Hepatic stellate cell (primary cell): ENCODE measurements at places on chromosomes 2 and 18.

- no peak for DNase-seq
Observed at GRCh38 chr18:22124970-22125369, 44.4 kb upstream of the GATA6 start.

DNA sequence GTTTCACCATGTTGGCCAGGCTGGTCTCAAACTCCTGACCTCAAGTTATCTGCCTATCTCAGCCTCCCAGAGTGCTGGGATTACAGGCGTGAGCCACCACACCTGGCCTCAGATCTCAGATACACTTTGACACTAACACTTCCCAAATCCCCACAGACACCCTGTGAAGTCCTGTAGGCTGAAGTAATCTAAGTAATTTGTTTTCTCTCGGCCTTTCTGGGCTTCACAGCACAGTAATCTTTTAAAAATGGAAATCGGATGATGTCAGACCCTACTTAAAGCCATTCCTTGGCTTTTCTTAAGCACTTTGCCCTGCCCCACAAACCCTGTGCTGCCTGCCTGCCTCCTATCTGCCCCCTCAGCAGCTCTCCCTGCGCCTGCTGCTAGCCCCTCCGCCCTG lies 16.2 kb downstream of the ATIC start:
- DNase-seq: no peak

- no peak for DNase-seq
Observed at GRCh38 chr2:133561045-133561852, 7.0 kb downstream of the NCKAP5 start.

DNA sequence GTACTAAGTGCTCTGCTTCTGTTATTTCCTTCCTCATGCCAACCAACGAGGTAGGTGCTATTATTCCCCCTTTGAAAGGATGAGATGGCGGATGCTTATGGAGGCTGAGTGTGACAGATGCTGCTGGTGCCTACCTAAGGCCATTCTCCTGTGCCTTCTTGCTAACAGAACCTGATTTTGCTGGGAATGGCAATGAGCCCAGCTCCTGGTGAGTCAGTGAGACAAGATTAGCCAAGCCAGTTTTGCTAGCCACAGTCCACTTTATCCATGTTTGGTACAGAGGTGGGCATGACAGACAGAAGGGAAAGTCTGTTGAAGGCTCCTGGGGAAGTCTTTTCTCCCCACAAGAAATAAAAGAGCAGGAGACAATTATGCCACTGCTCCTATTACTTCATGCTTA lies 43.7 kb upstream of the TMEM163 start:
- no peak for DNase-seq

DNA sequence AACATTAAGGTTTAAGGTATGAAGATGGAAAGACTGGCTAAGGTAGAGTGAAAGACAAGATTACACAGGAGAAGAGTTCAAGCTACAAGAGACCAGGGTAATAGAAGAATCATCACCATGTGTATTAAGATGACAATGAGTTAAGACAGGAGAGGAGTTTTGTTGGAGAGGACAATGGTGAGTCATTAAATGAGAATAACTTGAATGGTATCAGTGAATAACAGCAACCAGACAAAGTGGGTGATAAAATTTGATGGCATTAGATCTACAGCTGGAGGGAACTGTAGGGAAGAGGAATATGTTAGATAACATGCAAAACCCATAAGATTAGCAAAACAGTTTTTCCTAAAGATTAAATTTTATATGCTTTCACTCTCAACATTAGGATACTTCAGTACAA lies 18.8 kb upstream of the ENOSF1 start:
- DNase-seq: no peak

DNA sequence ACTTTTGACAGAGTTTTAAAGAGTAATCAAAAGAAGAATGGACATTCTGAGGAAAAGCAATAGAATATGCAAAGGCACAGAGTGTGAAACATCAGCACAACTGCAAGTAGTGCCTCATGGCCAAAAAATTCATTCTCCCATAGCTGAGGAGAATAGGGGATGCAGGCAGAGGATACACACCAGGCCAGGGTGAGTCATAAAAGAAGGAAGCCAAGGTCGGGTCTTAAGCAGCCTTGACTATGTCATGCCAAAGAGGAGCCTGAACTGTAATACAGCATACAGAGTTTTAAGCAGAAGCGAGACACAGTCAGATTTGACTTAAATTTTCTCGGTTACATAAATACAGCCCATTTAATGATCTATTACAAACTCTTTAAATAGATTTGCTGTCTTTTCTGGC lies 165.0 kb downstream of the LNPK start:
- DNase-seq: peak; percentile 2

DNA sequence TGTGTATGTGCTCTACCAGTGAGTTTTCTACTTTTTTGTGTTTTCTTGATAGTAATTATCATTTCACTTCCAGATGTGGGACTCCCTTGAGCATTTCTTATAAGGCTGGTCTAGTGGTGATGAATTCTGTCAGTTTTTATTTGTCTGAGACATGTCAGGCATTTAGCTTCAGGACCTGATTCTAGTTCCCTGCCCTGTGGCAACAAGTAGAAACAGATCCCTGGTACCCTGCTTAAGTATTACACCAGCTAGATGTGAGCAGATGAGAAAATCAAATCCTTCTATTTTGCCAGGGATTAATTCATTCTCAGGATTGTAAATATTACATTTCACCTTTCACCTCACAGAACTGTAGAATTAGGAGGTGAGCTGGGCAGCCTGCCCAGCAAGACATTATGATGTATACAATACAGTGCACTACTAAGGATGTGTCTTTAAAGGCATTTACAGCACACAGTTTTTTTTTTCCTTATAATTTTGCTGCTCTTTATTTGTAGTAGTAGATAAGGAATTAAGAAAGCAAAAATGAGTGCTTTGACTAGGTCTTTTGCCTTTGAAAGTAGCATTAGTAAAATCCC lies 35.1 kb downstream of the GALM start:
- DNase-seq: no peak

- DNase-seq: no peak
Observed at GRCh38 chr2:42752314-42752713, 11.6 kb downstream of the OXER1 start.

- DNase-seq: no peak
Observed at GRCh38 chr2:183359867-183360266, 235.6 kb downstream of the NUP35 start.

DNA sequence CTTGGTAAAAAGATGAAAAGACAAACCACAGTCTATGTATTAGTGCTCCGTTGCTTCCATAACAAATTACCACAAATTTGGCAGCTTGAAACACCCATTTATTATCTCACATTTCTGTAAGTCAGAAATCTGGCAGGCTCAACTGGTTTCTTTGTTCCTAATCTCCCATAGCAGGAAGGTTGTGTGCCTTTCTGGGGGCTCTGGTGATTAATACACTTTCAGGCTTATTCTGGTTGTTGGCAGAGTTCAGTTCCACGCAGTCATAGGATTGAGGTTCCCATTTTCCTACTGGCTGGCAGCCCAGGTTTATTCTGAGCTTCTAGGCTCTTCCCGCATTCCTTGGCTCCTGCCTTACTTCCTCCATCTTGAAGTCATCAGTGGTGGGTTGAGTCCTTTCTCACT lies 189.3 kb downstream of the ANAPC1 start:
- no peak for DNase-seq

DNA sequence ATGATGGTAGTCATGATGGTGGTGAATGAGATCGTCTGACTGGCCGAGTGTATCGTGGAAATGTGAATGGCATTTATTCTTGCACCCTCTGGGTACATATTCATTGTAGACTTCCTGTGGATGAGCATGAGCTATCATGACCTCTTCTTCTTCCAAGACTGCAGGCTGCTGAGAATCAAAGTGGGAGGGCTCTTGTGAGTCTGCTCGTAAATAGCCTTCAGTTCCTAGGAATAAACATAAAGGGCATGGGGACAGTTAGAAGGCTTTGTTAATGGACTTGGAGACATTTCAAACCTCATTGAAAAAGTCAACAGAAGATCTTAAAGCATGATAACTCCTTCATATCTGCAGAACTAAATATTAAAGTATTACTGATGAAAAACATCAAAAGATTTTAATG lies 14.9 kb downstream of the SLC39A6 start:
- no peak for DNase-seq
